ENCODE measurements at places on chromosomes 13 and 19.

GRCh38 chr19:17296273-17296672 is 7.0 kb downstream of the ABHD8 start:
- no peak for DNase-seq

DNA sequence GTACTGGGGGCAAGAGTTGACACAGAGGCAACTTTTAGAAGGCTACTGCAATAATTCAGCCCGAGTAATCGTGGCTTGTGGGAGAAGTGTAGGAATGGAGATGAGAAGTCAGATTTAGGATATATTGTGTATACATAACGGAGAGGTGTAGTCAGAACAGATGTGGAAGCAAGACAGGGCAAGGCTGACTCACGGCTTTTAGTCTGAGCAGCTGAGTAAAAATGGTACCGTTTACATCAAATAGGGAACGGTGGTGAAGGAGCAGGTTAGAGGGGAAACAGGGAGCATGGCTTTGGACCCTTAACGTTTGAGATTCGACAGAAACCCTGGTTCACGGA is 796 bp upstream of the LSM14A start:
- DNase-seq, result no peak

GRCh38 chr19:21317821-21318220 is 11.4 kb downstream of the ZNF708 start:
- DNase-seq, result no peak

GRCh38 chr13:27861165-27861564 is 58.6 kb upstream of the PDX1 start:
- no peak for DNase-seq

DNA sequence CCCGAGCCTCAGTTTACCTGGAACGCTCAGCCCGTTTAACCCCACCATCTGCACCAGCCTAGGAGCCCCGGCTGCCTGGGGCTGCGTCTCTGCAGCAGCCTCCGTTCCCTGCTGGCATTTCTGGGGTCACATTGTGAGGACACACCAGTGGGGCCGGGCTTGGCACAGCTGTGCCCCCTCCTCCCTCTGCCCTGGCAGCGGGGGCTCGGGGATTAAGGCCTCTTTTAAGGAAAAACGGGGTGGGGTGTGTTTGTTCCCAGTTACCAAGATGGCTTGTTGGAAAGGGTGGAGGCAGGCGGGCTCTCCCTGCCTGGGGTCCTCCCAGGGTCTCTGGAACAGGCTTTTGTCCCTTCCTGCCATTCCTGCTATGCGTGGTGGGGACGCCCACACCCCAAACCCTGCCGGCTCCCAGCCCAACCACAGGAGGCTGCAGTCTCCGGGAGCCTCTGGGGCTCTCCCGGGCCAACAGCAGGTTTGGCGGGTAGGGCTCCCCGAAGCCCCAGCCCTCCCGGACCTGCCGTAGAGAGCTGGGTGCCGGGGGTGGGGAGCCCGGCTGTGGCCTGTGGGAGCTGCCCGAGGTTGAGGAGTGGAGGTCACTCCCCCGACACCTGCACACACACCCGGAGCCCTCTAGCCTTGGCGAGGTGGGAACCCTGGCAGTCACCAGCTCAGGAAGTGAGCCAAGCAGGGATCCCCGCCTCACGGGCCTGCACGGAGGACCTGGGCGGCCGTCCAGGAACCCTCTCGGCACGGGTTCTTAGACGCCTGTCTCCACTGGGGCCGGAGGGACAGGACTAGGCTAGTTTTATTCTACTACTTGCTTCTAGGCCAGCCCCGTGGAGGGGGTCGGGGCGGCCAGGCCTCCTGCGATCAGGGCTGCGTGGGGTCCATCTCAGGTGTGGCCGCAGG is 36.9 kb downstream of the GADD45B start:
- DNase-seq, result peak; percentile 34

- DNase-seq, result no peak
These were observed 29.1 kb downstream of the TNFRSF19 start for GRCh38 chr13:23599083-23599925.

DNA sequence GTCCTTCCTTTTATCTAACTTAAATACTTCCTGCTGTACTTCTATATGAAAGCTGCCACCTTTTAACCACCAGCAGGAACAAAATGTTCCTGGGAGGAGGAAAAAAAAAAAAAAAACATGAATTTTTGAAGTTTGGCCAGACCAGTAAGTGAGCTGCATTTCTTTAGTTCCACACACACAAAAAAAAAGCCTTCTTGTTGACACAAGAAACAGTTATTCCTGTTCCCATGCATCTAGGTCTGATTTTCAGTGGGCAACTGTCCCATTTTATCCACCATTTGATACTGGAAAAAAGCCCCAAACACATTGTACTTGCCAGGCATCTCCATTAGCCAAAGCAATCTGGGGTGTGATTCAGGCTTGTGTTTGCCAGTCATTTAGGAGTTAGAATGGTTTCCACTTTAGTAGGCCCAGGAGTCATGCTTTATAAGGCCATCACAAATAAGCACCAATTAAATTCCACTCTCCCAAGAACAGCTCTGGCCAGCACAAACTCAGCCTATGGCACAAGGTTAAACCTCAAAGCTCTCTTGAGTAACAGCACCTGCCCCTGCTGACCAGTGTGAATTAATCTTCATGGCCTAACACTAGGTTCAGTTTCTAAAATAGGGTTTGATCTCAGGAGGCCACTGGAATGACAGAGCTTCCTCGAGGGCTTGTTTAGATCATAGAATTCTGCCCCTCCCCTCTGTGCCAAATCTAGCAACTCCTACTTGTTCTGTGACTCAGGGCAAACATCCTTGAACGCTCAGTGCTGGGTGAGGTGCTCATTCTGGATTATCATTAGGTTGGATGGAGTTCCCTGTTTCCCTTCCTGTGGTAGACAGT is 67.1 kb downstream of the NUFIP1 start:
- DNase-seq, result no peak

DNA sequence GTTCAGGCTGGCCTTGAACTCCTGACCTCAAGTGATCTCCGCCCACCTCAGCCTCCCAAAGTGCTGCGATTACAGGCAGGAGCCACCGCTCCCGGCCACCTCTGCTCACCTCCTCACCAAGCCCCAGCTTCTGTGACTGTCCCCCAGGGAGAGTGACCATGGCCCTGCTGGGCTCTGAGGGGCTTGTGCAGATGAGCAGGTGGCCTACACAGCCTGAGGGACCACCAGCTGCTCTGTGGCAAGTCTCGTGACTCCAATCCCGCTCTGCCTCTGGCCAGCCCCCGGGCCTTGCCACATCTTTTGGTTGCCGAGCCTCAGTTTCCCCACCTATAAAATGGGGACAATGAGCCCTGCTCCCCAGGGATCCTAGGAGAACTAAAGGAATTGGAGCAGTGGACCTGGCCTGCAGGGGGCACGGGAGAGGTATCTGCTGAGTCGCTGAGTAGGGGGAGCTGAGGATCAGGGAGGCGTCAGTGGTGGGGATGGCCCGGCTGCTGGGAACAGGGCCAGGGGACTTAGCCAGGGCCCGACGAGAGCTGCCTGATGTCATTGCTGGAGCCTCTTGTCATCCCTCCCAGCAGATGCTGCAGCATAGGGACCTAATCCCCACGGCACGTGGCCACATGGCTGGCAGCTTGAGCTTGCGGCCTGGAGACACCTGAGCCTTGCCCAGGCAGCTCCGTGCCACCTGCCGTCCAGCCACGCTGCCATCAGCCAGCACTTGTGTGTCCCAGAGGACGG is 74.7 kb downstream of the GADD45B start:
- peak; percentile 96 for DNase-seq

DNA sequence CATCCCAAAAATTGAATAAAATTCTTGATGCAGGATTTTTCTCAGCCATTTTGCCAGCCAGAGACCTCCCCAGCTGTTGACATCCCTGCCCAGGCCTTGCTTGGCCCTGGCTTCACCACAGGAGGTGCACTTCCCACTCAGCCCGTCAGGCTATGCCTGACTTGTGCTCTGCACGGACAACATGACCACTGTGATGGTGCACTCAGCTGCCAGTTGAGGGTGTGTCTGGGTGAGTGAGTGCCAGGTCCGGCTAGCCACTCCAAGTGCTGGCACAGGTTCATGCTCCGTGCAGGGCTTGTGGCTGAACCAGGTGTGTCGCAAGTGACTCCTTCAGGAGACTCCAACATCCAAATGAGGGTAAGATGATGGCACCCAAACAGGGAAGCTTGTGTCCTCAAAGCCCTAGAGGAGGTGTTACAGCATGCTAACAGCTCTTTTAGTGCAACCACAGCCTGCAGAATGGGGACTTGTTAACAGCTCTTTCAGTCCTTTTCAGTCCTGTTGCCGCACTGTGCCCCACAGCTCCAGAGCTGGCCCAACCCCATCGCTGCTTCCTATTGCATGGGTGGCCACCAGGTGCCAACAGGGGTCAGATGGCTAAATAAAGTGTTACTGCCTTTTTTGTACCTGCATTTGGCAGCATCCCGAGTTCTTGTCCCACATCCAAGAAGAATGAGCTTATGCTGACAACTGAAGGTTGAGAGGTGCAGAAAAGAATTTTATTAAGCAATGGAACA is 380.7 kb downstream of the SLITRK5 start:
- peak; percentile 14 for DNase-seq

- DNase-seq, result no peak
These were observed 47.4 kb downstream of the RCBTB2 start for GRCh38 chr13:48485432-48485831.

- no peak for DNase-seq
These were observed 1587.0 kb upstream of the PRR20A start for GRCh38 chr13:55553701-55554100.

GRCh38 chr13:113041293-113041690 is 64.3 kb upstream of the F7 start:
- no peak for DNase-seq

DNA sequence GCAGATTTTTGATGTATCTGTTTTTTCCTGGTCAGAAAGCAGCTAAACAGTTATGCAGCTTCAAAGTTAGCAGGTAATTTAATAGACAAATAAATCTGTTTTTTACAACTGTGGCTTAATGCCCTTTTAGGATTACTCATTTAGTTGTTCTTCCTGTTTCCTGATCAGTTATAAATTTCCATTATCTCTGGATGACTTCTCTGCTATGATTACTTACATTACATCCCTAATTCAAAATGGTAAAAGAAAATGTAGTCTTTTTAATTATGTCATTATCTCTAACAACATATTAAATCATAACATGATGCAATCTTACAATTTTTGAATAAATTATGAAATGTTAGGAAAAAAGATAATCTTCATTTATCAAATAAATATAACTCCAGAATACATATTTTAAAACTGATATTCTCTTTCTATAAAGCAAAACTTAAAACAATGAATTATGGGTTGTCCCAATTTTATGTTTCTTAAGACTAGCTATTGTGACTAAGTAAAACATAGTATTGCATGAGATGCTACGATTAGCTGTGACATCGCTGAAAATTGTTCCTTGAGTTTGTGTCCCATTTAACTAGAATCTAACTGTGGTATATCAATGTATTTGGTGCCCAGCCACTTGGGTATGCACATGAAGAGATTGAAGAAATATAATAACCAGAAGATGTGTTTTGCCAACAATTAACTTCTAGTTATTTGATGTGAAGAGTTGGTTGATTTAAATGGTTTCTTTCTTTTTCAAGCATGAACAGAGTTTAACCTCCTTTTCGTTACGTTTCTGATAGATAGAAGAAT is 605.3 kb upstream of the SPRY2 start:
- DNase-seq, result no peak

GRCh38 chr19:53517114-53517741 is 20.7 kb upstream of the ZNF331 start:
- DNase-seq, result no peak

GRCh38 chr19:32269831-32270230 is 75.6 kb upstream of the ZNF507 start:
- no peak for DNase-seq

DNA sequence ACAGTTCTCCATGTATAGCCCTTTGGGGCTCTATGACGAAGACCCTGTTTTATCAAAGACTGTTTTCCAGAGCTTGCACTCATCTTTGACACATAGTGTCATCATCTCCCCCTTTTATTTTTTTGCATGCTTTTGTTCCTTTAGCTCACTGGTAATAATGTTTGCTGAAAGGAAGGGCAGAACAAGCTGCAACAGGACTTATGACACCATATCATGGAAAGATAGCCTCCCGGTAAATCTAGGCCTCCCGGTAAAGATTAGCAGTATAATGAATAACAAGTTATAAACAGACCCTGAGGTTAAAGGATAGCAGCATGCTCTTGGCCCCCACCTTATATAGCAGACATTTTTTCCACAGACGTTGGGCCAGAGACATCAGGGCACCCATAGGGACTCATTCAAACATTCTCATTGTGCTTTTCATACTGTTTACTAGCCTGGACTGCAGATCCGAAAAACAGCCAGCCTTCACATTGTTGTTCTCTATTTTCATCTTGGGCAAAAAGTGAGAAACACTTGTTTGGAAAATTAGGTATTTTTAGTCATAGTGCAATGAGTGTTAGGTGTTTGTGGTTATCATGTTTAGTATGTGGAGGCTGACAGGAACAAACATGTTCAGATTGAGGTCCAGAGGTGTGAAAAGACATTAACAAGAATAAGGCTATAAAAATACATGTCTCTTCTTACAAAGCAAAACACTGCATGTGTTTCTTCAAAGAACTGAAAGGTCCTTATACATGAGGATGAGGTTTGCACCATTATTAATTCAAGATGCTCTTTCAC is 136.9 kb upstream of the SPRY2 start:
- no peak for DNase-seq

DNA sequence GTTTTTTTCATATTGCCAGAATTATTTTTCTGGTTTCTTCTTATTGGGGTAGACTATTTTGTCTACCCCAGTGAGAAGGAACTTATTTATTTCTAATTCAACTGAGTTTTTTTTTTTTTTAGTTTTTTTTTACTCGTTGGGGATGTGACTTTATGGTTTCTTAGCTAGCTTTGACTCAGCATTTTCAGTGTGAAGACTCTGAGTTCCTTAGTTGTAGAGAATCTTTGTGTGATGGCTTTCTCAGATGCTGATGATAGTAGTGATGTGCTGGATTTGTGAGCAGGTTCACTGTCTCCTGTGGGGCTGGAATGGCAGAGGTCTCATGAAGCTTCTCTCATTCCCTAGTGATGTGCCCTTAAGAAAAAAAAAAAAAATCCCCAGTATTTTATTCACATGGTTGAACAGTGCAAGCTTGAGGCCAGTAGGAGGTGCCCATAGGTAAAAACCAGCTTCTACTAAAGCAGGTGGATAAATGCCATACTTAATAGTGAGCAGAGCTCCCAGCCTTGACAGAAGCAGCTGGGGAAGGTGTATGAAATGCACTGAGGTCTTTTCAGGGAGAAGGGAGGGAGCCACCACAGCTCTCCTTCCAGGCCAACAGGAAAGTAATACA is 106.2 kb upstream of the KLF5 start:
- DNase-seq, result no peak

Data from D341Med (cell line).